ENCODE measurements at places on chromosomes 4 and X.
A peak's percentile ranks its signal among the peaks of the same experiment; 100 is the strongest.

DNA sequence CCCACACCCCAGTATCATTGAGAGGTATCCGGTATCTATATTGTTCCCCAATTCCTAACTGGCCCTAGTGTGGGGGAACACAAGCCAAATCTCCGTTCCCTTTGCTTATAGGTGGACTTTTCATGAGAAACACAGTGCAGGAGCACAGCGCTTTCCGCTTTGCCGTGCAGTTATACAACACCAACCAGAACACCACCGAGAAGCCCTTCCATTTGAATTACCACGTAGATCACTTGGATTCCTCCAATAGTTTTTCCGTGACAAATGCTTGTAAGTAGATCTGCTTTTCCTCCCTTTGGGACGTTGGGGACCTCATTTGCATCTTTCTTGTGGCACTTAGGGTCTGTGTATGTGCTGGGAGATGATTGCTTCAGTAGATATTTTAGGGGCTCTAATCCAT is 1.6 kb downstream of the GRIA3 start:
- no peak for DNase-seq

DNA sequence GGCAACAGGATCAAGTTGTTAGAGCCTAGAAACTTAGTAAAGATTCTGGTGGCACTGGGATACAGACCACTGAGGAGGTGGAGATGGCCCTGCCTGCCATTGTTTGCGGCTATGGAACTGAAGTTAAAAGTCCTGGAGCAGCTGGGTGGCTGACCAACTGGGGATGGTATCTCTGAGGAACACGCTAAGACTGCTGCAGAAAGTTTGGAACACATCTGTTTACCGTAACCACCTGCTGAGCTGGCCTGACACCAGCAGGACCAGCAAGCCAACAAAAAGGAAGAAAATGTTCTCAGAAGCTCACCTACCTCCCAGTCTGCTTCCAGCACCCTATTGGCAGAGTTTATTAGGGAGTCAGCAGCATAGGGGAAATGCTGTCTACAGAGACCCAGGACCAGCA is 17.4 kb upstream of the PACRGL start:
- no peak for DNase-seq

DNA sequence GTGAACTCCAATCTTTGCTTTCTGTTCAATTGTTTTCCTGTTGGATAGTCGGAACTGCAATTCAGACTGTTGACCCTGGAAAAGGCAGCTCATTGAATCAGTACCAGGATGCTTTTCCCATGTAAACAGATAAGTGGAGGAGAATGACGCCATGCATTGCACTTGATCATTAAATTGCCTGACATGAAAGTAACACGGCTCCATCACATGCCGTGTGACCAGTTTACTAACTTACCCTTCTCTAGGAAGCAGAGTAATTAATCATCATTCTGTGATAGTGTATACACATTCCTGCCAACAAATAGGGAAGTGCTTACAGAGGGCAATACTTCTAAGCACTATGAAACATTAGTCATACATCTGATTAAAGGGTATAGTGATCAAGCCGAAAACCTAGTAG is 101.4 kb downstream of the PPARGC1A start:
- no peak for DNase-seq

GRCh38 chr4:172109466-172109865 is 296.3 kb downstream of the GALNTL6 start:
- DNase-seq, result no peak

DNA sequence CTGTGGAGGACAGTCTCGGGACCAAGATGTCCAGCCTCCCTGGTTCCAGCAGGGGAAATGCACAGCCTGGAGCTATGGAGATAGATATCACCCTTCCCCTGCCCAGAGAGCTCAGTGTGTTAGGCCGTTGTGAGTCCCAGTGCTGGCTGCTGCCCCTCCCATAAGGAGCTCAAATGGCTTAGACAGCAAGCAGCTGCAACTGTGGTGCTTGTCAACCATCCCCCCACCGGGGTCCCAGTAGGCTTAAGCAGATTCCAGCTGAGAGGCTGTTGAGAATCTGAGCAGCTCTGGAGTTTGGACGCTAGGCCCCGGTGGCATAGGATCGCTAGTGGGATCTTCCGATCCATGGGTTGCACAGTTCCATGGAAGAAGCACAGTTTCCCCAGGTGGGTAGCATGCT is 181.8 kb upstream of the POF1B start:
- DNase-seq, result no peak

GRCh38 chr4:51831133-51831532 is 11.8 kb upstream of the DCUN1D4 start:
- DNase-seq, result peak; percentile 26

- no peak for DNase-seq
Measured at GRCh38 chrX:65644621-65645289, 22.7 kb upstream of the MSN start.

GRCh38 chr4:2064276-2064991 is 5.3 kb downstream of the NAT8L start:
- DNase-seq, result no peak

DNA sequence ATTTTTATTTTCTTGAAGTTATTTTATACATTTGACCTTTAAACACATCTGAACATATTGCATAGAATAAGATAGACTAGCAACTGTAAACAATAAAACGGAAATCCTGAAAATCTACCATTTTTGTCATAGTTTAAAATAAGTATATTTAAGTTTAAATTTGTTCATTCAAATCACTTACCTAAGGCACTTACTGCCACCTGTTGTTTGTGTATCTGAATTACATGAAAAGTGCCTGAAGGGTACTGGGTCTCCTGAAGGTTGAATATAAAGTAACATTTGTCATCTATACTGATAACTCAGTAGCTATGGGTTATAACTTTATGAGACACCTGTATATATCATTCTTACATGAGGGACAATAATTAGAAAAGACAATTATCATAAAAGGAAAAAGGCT is 38.6 kb downstream of the TRPC5 start:
- DNase-seq, result no peak

- DNase-seq, result no peak
Measured at GRCh38 chrX:107730991-107731766, 44.4 kb downstream of the TSC22D3 start.

DNA sequence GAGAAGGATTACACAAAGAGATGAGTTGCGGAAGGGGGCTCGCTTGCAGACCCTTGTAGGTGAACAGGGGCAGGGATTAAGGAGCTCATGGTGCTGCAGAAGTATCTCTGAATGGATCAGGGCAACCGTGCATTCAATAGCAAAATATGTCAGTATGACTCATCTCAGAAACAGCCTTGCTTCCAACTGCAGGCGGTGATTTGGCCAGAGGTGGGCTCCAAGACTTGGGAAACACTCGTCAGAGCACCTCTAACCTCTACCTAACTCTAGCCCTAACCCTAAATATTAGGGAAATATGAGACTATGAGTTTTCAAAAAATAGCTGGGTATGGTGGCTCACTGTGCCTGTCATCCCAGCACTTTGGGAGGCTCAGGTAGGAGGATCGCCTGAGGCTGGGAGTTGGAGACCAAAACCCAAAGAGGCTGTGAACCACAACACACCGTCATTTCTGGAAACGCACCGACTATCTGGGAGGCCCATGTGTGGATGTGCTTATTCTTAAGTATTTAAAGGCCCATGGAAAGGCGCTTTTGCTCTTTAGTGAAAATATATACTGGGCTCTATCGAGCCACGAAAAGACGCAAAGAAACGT is 102.6 kb downstream of the DHRSX start:
- DNase-seq, result no peak

GRCh38 chrX:23554304-23554703 is 113.0 kb upstream of the PRDX4 start:
- no peak for DNase-seq

GRCh38 chr4:114040319-114041116 is 61.1 kb upstream of the ARSJ start:
- DNase-seq, result no peak

DNA sequence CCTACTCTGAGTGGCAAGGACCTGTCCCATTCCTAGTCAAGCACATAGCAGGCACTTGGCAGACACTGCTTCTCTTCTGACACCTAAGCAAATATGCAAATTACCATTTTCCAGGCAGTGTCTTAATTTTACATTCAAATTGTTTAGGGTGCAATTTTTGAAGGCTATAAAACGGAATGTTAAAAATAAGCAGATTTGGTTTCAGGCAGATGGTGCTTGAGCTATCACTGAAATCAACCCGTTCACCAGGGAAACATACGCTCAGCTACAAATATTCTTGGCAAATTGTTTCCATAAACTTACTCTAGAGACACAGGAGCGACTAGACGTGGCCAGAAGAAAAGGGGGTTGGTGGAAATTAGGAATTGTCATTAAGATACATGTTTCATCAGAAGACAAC is 45.7 kb downstream of the BEND2 start:
- DNase-seq, result no peak

DNA sequence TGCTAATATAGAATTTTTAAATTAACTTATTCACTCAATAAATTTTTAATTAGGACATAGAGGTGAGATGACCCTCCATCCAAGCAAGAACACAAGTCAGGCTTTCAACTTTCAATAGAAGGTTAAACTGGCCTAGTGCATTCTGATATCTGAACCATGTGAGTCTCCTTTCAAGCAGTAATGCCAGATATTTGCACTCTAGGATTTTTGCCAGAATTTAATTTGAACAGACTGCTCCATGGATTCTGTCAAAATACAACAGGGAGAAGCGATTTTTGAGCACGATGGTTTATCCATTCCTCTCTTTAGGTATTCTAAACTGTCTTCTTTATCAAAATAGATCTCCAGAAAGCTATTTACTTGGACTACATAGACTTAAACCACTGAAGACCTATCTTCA is 72.0 kb upstream of the DCLK2 start:
- no peak for DNase-seq
